ENCODE measurements at places on chromosomes 4 and X.

GRCh38 chrX:93660575-93660974 lies 12.8 kb downstream of the NAP1L3 start:
- no peak for DNase-seq

- DNase-seq, result no peak
Observed at GRCh38 chr4:140743194-140743931, 12.8 kb downstream of the TBC1D9 start.

GRCh38 chr4:36330796-36331195 lies 49.4 kb downstream of the DTHD1 start:
- DNase-seq, result no peak

GRCh38 chr4:177530561-177530960 lies 88.3 kb upstream of the AGA start:
- no peak for DNase-seq

GRCh38 chr4:113471146-113471860 lies 290.2 kb downstream of the CAMK2D start:
- no peak for DNase-seq

- no peak for DNase-seq
Observed at GRCh38 chr4:40480291-40480690, 145.2 kb downstream of the CHRNA9 start.

DNA sequence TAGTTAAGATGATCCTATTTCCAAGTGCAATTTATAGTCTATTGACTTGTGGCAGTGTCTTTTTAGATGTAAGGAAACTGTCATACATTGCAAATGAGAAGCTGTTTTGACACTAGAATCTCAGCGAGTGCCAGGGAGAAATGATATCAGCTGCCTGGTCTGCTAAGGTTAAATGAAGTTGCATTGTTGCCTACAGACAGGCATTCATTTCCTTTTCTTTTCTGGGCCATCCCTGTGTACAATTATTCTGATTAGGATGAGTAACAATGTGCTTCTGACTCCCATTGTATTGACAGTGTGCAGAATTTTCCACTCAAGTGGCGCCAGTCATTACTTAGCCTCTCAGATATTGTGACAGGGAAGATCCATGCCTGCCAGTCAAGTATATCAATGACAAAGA lies 231.2 kb downstream of the GPAT3 start:
- no peak for DNase-seq

- no peak for DNase-seq
Observed at GRCh38 chrX:125507119-125507518, 187.4 kb downstream of the TEX13C start.

DNA sequence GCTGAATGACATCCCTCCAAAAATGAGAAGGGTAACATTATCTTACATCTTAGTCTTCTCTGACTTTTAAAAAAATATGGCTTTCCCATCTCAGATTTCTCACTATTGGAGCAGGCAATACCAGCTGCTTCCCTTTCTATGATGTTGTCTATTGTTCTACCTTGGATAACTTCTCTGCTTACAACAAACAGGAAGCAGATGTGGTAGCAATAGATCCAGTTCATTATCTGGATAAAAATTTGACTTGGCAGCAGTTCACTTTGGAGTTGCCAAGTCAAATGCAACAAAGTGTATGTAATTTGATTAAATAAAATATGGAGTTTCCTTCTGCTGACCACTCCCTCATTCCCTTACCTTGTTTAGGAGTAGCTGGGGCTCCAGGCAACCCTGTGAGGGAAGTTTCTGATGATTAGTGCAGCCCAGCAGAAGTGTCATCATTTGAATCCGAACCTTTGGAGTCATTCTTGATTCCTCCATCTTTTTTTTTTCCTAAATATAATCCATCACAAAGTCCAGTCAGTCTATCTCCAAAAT lies 72.0 kb upstream of the GPRIN3 start:
- no peak for DNase-seq

- no peak for DNase-seq
Observed at GRCh38 chrX:110070970-110071369, 68.1 kb downstream of the TMEM164 start.

DNA sequence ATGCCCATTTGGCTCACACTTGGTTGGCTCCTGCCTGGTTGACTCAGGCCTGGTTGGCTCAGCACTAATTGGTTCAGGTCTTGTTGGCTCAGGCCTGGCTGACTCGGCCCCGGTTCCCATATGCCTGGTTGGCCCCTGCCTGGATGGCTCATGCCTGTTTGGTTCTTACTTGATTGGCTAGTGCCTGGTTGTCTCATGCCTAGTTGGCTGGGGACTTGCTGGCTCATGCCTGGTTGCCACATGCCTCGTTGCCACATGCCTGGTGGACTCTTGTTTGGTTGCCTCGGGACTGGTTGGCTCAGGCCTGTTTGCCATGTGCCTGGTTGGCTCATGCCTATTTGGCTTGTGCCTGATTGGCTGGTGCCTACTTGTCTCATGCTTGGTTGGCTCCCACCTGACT lies 103.7 kb downstream of the APOOL start:
- no peak for DNase-seq

DNA sequence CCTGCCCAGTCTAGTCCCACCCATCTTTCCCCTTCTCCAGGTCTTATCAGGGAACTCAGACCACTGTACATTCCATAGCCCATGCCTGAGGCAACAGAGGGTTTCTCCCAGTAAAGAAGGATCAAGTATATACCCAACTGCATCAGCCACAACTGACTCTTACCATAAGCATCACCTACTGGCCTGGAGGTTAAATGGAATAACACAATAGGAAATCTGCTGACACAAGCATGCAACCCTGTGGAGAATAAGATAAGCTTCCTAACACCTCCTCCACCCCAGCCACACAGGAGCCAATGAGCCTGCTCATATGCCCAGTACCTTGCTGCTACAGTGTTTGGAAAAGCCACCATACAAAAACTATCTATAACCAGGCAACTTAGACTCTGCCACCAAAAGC lies 34.6 kb upstream of the PLK4 start:
- DNase-seq, result no peak

- DNase-seq, result no peak
Observed at GRCh38 chr4:141786946-141787345, 150.6 kb downstream of the IL15 start.

GRCh38 chrX:77698242-77698641 lies 87.8 kb downstream of the ATRX start:
- no peak for DNase-seq

- no peak for DNase-seq
Observed at GRCh38 chr4:135770505-135770904, 1568.9 kb upstream of the PABPC4L start.

DNA sequence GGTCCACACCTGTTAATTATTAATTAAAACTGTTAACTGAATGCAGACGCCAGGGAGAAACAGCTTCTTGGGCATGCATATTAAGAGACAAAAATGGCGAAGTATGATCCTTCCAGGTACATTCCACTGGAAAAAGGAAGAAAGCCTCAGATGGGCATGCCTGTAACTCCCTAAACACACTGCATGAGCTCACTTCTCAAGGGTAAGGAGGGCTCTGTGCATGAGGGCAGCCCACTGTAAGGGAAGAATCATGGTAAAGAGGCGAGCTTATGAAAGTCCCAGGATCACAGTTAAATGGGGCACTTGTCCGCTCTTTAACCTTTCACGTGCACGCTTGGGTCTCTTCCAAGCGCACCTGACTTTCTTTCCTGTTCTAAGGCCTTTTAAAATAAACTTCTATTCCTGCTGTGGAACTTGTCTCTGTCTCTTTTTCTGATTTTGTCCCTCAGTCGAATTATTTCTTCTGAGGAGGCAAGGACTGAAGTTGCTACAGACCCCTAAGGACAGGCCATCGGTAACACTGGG lies 321.7 kb downstream of the PPP1R2C start:
- no peak for DNase-seq

- DNase-seq, result no peak
Observed at GRCh38 chrX:29662759-29663503, 552.4 kb upstream of the MAGEB2 start.

DNA sequence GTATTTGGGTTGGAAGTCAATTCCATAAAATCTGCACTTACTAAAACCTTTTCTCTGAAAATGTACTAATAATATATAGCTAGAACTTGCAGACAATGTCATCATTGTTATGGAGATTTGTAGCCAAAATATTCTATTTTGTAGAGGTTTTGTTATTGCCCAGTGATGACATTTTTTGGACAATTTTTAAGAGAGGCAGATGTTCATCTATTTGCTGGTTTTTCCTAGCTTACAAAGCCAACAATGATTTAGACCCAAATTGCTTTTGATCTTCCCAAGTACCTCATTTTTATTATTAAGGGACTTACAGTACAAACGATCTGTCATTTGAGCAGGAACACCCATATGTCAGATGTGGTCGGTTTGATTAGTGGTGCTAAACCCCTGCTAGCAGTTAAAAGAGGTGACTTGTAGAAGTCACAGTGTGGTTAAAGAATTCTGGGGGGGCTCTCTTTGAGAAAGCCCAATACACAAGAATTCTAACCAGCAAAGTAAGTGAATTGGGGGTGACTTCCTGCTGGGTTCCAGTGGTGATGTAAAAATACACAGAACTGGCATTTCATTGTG lies 136.2 kb downstream of the KIT start:
- DNase-seq, result no peak

- DNase-seq, result no peak
Observed at GRCh38 chrX:152641996-152642395, 4.3 kb downstream of the GABRQ start.

All from activated T-helper 1 cell treated with Interleukin-2 at 50 U/mL for 16 hours (primary cell).